ENCODE measurements at places on chromosomes 13 and 19.

GRCh38 chr13:35791184-35791851 is 314.8 kb upstream of the MAB21L1 start:
- DNase-seq, result no peak

GRCh38 chr19:30606114-30607050 is 234.2 kb downstream of the ZNF536 start:
- DNase-seq, result no peak

DNA sequence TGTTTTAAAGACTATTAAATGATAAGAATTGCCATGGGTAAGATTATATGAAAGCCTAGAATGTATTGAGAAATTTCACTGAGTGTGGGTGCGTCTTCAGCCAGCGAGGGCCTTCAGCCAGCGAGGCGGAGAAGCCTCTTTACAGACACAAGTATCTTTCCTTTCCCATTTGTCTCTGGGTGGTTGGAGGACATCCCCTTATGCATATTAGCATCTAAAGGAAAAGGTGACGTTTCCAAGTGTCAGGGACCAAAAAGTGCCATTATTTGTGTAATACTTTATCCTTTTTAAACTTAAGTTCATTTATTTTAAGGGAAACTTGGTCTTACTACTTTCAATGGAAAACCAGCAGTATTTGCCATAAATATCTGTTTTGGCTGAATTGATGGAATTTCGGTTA is 22.2 kb downstream of the SMARCA4 start:
- no peak for DNase-seq

- DNase-seq, result no peak
These were observed 251.4 kb downstream of the RGCC start for GRCh38 chr13:41708713-41709112.

DNA sequence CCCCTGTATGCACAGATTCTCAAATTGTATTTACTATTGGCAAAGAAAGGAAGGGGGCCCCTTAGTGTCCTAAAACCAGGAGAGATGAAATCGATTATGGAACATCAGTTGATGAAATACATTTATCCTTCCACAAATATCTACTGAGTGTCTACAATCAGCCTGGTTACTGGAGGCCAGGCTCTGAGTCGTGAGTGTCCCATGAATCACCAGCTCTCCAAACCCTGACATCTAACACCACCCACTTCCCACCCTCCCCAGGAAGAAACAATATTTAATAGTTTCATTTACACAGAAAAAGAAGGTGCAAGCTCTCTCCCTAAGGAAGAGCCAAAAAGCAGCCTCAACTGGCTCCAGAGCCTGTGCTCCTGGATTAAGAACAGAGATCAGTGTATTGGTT is 25.2 kb downstream of the KCTD15 start:
- no peak for DNase-seq

Data from activated CD8-positive, alpha-beta memory T cell treated with anti-CD3 and anti-CD28 coated beads for 4 hours (primary cell).